ENCODE measurements at places on chromosomes 12 and 14.

DNA sequence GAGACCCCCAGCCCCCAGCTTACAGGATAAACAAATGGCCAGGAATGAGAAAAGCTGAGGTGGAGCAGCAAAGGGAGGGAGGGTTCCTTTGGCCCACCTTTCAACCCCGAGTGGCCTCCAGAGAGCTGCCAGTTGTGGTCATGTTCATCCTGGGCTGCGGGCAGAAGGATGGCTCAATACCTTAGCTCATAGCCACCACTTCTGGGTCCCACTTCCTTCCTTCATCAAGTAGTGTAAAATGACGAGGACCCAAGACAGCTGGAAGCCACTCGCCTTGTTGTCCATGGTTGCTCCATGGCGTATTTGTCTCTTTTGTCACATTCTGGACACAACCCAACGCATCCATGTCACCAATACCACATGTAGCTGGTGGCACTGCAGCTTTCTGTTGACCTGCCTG is 24.2 kb downstream of the CRACR2A start:
- DNase-seq: peak; percentile 29

DNA sequence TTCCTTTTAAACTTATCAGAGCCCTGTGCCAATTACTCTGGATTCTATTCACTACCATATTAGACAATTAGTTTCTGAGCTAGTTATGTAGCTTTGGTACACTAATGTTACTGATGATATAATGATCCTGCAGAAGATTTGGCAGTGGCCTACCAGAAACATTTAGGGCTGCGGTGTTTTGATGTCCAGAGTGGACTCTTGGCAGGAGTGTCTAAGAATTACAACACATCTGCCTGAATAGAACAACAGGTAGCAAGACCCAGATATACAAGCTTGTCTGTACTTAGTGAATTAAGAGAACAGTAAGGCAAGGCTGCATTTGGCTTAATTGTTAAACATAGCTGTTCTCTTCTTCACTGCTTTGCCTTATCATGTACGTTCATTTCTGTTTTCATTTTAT is 691.6 kb upstream of the FBXO33 start:
- no peak for DNase-seq

DNA sequence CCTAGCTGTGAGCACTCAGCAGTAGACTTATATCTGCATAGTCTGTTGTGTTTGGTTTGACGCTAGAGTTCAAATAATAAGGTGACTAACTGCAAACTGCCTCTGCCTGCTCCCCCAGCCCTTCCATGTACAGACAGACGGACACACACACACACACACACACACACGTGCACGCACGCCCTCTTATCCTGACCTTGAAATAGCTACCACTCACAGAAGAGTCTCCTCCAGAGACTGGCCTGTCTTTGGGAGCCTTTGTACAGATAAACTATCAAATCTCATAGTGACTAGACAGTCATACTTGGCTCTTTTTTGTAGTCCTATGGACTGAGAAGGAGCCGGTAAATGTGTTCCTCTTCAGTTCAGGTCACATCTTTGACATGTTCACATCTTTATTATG is 158.4 kb downstream of the FBXL14 start:
- no peak for DNase-seq

DNA sequence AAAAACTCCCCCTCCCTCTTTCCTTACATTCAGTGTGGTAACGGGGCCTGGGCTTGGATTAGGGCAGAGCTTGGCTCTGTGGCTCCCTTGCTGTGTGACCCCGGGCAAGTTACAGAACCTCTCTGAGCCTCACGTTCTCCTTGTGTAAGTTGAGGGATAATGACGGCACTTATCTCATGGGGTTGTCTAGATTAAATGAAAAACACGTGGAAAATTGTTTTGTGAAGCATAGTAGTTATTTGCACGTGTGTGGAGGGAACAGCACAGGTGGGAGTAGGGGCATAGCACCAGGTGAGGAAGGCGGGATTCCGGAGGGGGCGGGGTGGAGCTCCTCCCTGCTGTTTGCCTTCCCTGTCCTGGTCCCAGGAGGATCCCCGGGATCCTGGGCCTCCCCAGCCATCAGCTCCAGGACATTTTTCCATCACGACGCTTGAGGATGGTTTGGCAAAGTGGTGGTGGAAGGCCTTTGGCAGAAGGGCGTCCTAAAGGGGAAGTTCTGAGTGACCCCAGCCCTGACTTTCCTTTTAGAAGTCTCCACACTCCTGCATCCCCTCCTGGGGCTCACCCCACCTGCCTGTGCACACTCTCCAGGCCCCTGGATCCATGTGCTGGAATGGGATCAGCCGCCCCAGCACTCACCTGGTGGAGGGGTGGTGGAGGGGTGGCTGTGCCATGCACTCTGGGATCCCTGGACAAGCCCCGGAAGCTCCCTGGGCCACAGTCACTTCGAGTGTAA is 22.7 kb downstream of the LRTM2 start:
- no peak for DNase-seq

DNA sequence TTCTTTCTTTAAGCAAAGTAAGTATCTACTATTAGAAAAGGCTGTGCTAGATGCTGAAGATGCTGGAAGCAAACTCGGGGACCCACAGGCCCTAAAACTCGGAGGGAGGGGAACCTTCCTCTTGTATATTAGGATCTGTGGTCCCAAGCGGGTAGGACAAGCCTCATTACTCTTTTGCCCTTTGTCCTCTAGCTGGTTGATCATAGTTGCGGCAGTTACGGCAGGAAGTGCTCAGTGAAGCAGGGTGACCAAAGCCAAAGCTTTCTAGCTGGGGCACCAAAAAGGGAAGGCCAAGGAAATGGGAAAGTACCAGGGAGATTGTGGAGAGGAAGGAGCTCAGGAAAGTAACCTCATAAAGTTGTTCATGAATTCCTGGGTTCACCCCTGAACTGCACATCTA is 76.3 kb downstream of the SCFD1 start:
- no peak for DNase-seq

- no peak for DNase-seq
Measured at GRCh38 chr12:105705235-105705634, 374.7 kb downstream of the C12orf75 start.

GRCh38 chr14:105397350-105397931 is 897 bp upstream of the TEX22 start:
- no peak for DNase-seq

GRCh38 chr12:52865090-52865944 is 16.5 kb upstream of the KRT78 start:
- peak; percentile 63 for DNase-seq

DNA sequence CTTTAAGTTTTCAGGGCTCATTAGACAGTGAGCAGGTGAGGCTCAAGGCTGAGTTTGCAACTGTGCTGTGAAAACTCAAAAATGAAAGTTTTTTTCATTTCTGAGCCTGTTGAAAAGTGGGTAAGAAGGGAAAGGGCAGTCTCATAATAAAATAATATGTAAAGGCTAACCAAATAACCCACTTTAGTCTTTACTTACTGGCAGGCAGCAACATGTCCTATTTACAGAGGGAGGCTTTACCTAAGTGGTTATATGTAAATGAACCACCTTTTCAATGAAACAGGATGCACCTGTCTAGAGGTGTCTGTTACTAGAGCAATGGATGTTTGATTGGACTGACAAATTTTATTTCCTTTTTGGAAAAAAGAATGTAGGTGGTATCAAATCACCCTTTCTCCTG is 158.0 kb downstream of the ETV6 start:
- DNase-seq: no peak

- DNase-seq: no peak
Measured at GRCh38 chr14:93015505-93015904, 92.6 kb downstream of the CHGA start.

DNA sequence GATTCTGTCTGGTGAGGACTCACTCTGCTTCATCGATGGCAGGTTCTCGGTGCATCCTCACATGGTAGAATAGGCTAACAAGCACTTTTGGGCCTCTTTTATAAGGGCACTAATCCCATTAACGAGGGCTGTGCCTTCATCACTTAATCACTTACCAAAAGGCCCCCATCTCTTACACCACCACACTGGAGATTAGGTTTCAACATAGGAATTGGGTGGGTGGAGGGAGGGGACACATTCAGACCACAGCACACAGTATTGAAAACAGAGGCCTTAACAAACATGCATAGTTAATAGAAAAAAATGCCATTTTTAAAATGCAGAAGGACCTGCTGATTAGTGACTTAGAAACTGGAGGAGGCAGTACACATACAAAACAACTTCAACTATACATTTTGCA is 61.6 kb downstream of the SPPL3 start:
- no peak for DNase-seq

DNA sequence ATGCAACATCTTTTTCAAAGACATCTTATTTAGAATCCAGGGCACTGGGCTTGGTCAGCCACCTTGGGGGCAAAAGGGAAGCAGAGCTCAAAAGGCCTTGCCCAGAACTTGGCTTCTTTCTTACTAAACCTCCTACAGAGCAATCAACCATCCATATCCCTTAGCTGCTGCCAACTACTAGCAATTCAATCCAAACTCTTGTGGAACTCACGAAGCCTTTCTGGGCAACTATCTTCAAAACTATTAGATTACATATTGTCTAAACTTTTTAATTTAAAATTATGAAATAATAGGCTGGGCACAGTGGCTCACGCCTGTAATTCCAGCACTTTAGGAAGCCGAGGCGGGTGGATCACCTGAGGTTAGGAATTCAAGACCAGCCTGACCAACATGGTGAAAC is 95.5 kb downstream of the PAWR start:
- DNase-seq: no peak

DNA sequence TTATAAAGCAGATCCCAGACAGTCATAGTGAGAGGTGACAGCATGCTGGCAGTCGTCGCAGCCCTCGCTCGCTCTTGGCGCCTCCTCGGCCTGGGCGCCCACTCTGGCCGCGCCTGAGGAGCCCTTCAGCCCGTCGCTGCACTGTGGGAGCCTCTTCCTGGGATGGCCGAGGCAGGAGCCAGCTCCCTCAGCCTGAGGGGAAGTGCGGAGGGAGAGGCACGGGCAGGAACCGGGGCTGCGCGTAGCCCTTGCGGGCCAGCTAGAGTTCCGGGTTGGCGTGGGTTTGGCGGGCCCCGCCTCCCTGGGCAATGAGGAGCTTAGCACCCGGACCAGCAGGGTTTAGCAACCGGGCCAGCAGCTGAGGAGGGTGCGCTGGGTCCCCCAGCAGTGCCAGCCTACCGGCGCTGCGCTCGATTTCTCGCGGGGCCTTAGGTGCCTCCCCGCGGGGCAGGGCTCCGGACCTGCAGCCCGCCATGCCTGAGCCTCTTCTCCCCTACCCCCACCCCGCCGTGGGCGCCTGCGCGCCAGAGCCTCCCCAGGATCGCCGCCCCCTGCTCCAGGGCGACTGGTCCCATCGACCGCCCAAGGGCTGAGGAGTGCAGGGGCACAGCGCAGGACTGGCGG is 451.2 kb upstream of the DCN start:
- no peak for DNase-seq

- no peak for DNase-seq
Measured at GRCh38 chr12:46948936-46949545, 123.2 kb upstream of the SLC38A4 start.

- DNase-seq: peak; percentile 62
Measured at GRCh38 chr14:75542588-75543091, 20.4 kb downstream of the BATF start.

DNA sequence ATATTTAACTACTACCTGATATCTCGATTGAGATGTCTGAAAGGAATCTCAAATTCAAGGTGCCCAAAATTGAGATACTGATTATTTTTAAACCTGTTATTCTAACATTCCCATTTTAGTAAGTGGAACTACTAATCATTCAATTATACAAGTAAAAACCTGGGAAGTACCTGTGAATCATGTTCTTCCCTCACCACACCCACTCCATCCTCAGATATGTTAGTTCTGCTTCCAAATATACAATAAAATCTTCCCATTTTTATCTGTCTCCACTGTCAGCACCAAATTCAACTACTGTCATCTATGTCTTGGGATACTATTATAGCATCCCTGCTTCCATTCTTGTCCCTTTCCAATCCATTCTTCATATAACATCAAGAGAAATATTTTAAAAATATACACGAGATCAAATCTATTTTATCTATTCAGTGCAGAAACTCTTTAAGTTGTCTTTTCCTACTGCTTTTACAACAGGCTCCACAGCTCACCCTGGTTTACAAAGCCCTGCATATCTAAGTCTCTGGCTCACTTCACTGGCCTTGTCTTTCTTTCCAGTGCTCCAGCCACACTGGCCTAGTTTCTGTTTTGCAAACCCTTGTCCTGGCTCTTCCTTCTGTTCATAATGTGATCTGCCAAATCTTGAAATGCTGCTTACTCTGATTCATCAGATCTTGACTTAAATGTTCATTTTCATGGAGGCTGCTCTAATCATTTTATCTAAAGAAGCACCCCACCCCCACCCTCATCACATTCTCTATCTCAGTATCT is 122.3 kb downstream of the PTPRR start:
- DNase-seq: no peak

All from hematopoietic multipotent progenitor cell treated with erythropoietin and hydrocortisone succinate and interleukin-3 and kit ligand, for 8 days (in vitro differentiated cells).